ENCODE measurements at places on chromosomes 3 and 15.

- DNase-seq: no peak
Measured at GRCh38 chr15:86653344-86654197, 573.9 kb downstream of the AGBL1 start.

- DNase-seq: no peak
Measured at GRCh38 chr3:45597581-45597980, 3.0 kb downstream of the LIMD1 start.

GRCh38 chr3:52144796-52145735 lies 9.2 kb downstream of the POC1A start:
- DNase-seq: no peak

- DNase-seq: no peak
Measured at GRCh38 chr3:125144653-125145314, 67.8 kb downstream of the SLC12A8 start.

GRCh38 chr3:183537295-183537730 lies 18.2 kb downstream of the KLHL6 start:
- no peak for DNase-seq

- no peak for DNase-seq
Measured at GRCh38 chr15:25671132-25671531, 192.0 kb downstream of the ATP10A start.
